ENCODE measurements at places on chromosomes 13 and 19.

DNA sequence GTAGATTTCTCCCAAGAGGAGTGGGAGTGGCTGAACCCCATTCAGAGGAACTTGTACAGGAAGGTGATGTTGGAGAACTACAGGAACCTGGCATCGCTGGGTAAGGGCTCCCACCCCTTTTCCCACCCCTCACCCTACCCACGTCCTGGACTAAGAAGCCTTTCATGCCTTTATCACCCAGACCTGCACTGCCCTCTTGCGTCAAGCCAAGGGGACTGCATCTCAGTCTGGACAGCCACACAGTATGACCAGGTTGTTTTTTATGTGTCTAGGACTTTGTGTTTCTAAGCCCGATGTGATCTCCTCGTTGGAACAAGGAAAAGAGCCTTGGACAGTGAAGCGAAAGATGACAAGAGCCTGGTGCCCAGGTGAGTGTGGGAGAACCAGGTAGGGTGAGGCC is 8.8 kb downstream of the ZFP28 start:
- DNase-seq = no peak

DNA sequence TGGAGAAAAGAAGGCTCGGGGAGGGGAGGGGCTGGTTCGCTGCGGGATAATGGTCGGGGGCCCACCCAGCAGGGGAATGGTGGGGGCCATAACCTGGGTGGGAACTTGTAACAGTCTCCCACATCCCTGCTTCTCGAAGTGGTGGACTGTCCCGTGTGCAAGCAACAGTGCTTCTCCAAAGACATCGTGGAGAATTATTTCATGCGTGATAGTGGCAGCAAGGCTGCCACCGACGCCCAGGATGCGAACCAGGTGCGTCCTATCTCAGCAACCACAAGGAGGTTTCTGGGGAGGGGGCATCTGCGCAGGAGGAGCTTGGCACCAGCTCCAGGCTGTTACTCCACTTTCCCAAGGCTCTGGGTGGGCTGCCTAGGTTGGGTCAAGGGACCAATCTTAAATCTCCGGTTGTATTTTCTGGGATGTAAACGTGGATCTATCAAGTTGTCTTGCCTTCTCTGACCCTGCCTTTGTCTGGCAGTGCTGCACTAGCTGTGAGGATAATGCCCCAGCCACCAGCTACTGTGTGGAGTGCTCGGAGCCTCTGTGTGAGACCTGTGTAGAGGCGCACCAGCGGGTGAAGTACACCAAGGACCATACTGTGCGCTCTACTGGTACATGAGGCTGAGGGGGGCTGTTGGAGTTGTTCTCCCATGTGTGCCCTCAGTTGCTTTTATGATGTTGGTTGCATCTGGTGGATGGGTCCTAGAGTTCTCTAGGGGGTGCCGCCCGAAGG is 1.6 kb downstream of the TRIM28 start:
- no peak for DNase-seq

DNA sequence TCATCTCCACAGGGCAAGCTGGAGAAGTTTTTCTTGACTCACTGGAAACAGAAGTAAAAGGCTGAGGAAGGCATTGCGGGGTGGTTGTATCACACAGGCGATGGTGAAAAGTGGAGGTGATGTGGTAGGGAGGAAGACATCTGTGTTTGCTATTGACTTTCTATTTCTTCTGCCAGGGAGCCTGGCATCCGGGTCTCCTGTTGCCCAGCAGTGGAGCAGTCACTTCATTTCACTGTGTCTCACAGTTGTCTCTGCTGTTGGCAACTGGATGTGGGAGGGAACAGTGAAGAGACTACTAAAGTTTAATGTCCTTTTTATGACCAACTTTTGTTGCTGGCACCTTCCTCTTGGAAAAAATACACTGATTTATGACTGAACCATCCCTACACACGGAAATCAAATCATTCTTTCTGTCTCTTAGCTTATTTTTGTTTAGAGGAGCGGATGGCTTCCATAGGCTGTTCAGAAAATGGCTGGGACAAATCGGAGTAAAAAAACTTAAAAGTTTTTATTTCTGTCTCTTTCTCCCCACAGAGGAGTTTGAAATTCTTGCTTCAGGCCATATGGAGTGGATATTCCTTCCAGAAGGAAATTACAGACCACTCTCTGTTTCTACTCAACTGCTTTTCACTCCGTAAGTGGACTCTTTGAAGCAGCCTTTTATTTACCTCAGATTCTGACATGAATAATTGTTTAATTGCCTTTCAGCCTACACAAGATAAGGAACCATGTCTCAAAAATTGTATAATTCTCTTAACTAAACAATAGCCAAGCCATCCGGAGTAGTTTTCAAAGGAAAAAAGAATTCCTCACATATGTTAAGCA is 23.8 kb upstream of the MEDAG start:
- no peak for DNase-seq

DNA sequence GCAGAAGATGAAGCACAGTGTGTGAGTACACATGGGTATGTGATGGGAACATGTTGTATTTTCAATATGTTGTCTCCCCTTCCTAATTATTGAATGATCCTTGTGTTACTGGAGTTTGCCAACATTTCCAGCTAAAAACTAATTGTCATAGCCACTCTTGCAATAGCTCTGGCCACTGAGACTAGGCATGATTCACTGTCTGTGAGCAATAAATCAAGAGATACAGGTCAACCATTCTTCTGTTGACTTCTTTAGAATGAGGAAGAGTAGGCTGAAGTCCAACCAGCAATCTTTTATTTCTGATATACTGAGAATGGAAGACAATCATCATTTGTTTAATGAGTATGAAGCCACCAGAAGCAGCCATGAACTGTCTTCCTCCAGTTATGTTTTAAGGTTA is 413.9 kb downstream of the SLITRK5 start:
- no peak for DNase-seq

GRCh38 chr13:50509167-50509566 is 334.3 kb downstream of the DLEU7 start:
- no peak for DNase-seq

DNA sequence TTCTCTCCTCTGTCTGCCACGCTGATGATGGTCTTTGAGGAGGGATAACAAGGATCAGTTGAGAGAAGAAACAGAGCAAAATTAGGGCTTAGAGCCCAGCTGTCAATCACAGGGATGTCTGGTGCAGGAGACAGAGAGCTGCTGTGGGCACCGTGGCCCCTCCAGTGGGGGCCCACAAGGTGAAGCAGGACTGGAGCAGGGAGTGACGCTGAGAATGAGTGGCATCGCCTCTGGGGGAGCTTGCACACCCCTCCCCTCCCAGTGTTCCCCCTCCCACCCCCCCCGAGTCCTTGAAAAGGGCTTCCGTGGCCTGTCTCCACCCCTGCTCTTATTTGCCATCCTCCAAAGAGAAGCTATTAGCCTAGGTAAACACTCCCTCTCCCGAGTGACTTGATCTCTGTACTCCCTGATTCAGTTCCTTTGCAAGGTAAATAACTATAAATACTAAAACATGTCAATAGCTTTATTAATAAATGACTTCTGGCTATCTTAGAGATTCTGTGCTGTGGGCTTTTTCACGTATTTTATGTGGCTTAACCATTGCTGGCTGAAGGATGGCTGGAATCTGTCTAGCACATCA is 440.0 kb downstream of the ZNF536 start:
- DNase-seq = no peak

- no peak for DNase-seq
Observed at GRCh38 chr13:70014337-70014736, 93.3 kb upstream of the ATXN8OS start.

- DNase-seq = no peak
Observed at GRCh38 chr13:98471934-98472333, 105.0 kb downstream of the STK24 start.

GRCh38 chr13:108741930-108742329 is 112.5 kb downstream of the MYO16 start:
- DNase-seq = no peak

DNA sequence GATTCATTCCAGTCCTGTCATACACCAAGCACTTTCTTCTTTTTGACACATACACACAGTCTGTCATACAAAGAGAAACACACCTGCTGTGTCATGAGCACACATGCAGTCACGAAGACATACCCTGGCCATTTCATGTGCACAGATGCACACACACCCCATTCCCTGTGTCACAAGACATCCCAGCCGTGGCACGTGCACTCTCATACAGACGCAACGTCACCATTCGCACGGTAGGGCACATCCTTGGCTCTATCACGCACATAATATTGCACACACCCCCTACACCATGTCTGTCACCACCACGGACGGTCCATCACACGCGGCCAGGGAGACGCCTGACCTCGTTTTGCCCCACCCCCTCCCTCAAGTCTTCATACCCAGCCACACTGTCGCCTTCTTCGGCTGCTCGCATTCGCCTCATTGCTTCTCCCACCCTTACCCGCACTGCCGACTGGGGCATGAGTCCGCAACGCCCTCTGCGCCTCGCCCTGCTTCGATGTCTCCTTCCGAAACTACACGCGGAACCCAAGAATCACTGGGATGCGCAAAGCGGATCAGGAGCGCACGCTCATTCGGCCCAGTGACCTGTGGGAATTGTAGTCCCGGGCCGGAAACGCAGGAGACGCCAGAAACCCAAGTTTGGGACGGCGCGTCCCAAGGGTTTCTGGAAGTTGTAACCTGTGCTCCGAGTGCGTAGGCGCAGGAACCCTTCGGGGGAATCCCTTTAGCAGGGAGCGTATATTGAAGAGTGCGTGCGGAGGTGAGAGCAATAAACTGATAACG is 6.8 kb upstream of the ZNF283 start:
- no peak for DNase-seq

- DNase-seq = no peak
Observed at GRCh38 chr13:22061371-22061805, 390.5 kb downstream of the FGF9 start.

DNA sequence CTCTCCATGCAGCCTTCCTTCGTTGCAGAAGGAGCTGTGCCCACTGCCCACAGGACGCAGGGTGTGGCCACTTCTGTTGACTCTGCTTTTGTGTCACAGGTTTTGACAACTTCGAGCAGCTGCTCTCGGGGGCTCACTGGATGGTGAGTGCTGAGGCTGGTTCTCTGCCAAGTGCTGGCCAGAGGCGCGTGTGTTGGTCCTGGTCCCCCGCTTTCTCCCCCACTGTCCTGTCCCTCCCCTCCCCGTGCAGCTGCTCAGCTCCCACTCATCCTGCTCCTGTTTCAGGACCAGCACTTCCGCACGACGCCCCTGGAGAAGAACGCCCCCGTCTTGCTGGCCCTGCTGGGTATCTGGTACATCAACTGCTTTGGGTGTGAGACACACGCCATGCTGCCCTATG is 10.6 kb upstream of the PDCD2L start:
- no peak for DNase-seq

DNA sequence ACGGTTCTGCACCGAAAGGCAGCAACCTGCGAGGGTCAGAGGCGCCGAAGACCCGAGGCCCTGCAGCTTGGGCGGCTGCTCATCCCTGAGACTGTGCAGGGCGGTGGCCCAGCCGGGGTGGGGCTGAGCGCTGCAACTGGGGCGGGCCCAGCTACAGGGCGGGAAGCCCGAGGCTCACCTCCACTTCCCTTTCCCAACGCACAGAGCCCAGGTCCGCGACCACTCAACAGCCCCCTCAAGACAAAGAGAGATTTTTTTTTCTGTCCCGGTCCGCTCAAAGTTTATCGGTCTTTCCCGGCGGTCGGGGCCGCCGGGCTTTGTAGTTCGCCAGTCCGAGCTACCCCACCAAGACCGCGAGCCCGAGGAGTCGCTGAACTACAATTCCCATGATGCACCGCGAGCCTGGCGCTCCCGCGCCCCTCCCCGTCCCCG is 573 bp downstream of the KATNAL1 start:
- DNase-seq = peak; percentile 90

GRCh38 chr13:68174893-68175292 is 944.8 kb upstream of the PCDH9 start:
- DNase-seq = no peak

DNA sequence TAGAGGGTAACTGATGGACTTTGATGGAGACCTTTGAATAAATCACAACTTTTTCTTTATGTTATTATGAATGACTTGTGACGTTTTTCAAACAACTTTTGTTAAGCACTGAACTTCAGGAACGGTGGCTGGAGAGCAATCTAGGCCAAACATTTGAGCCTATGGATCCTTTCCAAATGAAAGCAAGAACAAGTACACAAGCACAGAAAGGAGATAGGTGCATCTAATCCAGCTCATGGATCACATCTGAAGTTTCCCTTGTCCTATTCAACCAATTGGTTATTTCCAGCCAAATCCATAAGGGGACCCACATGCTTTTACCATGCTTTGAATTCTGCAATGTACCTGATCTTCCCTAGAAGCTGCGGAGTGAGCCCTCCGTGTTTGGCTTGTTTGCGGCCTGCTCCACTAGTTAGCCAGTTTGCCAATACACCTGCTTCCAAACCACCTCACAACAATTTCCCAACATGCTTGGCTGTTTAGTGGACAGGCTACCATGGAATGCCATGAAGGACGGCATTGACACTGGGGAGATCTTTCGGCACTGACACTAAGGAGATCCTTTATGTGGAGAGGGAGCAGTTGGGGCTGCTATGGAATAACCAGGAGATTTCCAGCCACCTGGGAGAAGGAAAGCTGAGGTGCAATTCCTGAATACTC is 315.9 kb downstream of the DNAJC15 start:
- DNase-seq = no peak

DNA sequence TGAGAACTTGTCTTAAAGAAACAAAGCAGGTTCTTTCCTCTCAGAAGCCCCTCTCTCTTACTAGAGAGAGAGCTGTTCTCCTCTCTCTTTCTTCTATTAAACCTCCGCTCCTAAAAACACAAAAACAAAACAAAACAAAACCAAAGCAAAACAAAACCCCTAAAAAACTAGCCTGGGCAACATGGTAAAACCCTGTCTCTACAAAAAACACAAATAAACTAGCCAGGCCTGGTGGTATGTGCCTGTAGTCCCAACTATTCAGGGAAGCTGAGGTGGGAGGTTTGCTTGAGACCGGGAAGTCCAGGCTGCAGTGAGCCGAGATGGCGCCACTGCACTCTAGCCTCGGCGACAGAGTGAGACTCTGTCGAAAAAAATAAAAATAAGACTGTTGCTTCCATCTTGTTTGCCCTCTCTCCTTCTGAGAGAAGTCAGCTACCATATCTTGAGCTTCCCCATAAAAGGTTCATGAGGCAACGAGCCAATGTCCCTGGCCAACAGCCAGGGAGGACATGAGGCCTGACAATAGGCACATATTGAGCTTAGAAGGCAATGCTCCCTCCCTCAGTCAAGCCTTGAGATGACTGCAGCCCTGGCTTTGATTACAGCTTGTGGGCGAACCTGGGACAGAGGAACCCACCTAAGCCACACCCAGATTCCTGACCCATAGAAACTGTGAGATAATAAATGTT is 17.5 kb upstream of the FLT3 start:
- DNase-seq = no peak

DNA sequence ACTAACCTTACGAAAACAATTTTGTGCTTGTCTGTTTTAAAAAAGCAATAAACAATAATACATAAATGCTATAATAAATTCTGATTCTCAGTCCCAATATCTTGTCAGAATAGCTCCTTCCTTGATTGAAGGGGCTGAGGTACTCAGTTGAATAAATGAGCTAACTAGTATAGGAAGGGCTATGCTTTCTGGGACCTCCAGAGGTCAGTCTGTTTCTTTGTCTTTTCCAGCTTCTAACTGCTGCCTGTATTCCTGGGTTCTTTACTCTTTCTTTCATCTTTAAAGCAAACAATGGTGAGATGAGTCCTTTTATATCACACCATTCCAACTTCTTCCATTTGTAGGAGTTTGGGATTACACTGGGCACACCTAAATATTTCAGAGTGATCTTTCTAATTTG is 1297.0 kb upstream of the ATXN8OS start:
- no peak for DNase-seq

GRCh38 chr13:59691501-59692066 is 472.1 kb downstream of the DIAPH3 start:
- no peak for DNase-seq

GRCh38 chr13:53873558-53873957 is 844.9 kb downstream of the OLFM4 start:
- no peak for DNase-seq
